ENCODE measurements at places on chromosomes 7 and 10. TPM values are rescaled to one million over a fixed set of nuclear protein-coding genes. Genes with fewer than 3 reads are reported as not detected.

POR gene
- 114 TPM for total RNA-seq

SRGN gene
- 132 TPM for total RNA-seq

IGF2BP3 gene
- 7.6 TPM for total RNA-seq

ABCB1 gene
- 0.12 TPM for total RNA-seq

ZEB1 gene
- 153 TPM for total RNA-seq
